Body of pancreas (tissue), 4 donors: ENCODE measurements at places on chromosomes 5 and 9. TPM values are rescaled to one million over a fixed set of nuclear protein-coding genes. Genes with fewer than 3 reads are reported as not detected.

DNA sequence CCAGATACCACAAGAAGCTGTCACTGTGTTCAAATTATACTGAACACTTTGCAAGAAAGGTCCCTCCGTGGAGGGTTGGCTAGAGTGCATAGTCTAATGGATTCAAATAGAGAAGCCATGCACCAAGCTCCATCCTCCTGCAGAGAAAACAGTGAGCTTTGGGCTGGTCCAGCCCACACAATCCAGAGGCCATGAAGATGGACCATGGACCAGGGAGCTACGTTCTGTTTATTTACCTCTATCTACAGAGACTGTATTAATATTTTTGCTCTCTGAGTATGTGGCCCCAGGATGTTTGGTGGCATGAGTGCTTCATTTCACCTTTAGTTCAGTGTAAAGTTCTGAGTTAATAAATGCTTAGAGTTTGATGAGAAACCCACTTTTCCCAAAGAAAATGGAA, 114.8 kb upstream of the PJA2 start:
- H3K27me3 ChIP-seq, result no peaks in the 10 kb centered on the region
- no peak overlapping the region for H3K27ac ChIP-seq
- no peak overlapping the region for H3K4me3 ChIP-seq
- no peaks in the 10 kb centered on the region for H3K36me3 ChIP-seq
- no peak for DNase-seq
- no peaks in the 10 kb centered on the region for H3K4me1 ChIP-seq

The OR1J2 gene
- not detected for total RNA-seq

The UGCG gene
- total RNA-seq, result 26.2 TPM

The LCN9 gene
- not detected for total RNA-seq

The FOXD1 gene
- total RNA-seq, result not detected

GRCh38 chr9:97526895-97527575, 25.6 kb downstream of the TMOD1 start:
- H3K27me3 ChIP-seq, result no peaks in the 10 kb centered on the region
- H3K36me3 ChIP-seq, result no peaks in the 10 kb centered on the region
- no peaks in the 10 kb centered on the region for H3K4me1 ChIP-seq
- H3K27ac ChIP-seq, result no peak overlapping the region
- DNase-seq, result no peak

- H3K27ac ChIP-seq, result no peak overlapping the region
- H3K4me3 ChIP-seq, result no peak overlapping the region
- H3K4me1 ChIP-seq, result no peaks in the 10 kb centered on the region
- no peaks in the 10 kb centered on the region for H3K27me3 ChIP-seq
- DNase-seq, result no peak
- no peaks in the 10 kb centered on the region for H3K36me3 ChIP-seq
Measured at GRCh38 chr5:109532773-109533364, 123.1 kb upstream of the PJA2 start.

DNA sequence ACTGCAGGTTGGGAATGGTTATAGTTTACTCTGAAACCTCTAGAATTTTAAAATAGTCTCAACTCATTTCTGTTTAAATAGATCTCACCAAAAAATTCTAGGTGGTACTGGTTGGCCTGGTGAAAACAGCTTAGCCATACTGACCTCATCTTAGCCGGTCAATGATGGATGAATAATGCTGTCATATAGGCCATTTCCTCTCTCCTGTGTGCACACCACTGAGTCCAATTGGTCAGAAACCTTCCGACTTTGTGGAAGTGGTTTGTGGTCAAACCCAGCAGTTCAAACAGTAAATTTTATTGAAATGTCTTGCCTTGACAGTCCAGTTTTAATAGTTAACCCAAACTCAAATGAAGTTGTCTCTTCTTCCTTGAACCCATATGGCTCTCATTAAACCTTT, 98.6 kb downstream of the GIN1 start:
- H3K27me3 ChIP-seq, result no peaks in the 10 kb centered on the region
- no peak for DNase-seq
- H3K4me3 ChIP-seq, result no peak overlapping the region
- H3K36me3 ChIP-seq, result no peaks in the 10 kb centered on the region
- no peak overlapping the region for H3K27ac ChIP-seq

GRCh38 chr9:69519470-69520240, 152.5 kb downstream of the APBA1 start:
- DNase-seq, result no peak
- H3K4me1 ChIP-seq, result no peaks in the 10 kb centered on the region
- H3K27ac ChIP-seq, result no peak overlapping the region

The SLC23A1 gene
- total RNA-seq, result 0.66 TPM

DNA sequence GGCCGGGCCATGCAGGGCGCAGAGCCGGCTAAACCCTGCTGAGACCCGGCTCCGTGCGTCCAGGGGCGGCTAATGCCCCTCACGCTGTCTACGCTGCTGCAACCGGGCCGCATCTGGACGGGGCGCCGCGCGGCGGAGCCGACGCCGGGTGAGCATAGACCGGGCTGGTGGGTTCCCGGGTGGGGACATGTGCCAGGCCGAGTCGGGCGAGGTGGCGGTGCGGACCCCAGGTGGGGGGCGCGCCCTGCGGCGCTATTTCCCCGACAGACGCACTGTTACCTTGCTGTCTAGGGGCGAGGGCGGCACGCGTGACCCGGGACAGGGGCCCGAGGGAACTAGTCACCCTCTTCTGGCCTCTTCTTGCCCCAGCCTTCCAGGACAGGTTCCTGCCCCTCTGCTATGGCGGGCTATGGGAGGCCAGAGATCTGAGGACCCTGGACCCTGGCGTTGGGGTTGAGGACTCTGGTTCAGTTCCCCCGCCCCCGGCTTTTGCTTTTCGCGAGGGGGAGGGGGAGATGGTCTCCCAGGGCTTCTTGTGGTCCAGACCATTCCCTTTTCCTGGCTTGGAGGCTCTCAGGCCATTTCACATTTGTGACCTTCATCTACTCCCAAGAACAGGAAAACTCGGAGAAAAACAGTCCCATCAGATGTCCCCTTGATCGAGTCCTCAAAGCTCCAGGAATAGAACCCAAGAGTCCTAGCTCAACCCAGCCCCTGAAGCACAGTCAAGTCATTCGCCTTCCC, 536 bp downstream of the SLC27A4 start:
- H3K27ac ChIP-seq, result peak overlapping the region; percentile 76
- no peak for DNase-seq
- H3K4me3 ChIP-seq, result peak overlapping the region; percentile 72
- H3K27me3 ChIP-seq, result no peaks in the 10 kb centered on the region
- no peaks in the 10 kb centered on the region for H3K36me3 ChIP-seq

The KCNIP1 gene
- 0.99 TPM for total RNA-seq

GRCh38 chr5:71623221-71623794, 36.2 kb downstream of the MCCC2 start:
- H3K36me3 ChIP-seq, result no peaks in the 10 kb centered on the region
- H3K4me3 ChIP-seq, result no peak overlapping the region
- no peak overlapping the region for H3K27ac ChIP-seq
- H3K27me3 ChIP-seq, result no peaks in the 10 kb centered on the region

The NDFIP1 gene
- total RNA-seq, result 39.7 TPM

The FYB1 gene
- 2.9 TPM for total RNA-seq

The RAB3C gene
- 45.2 TPM for total RNA-seq

The C1QTNF2 gene
- not detected for total RNA-seq

DNA sequence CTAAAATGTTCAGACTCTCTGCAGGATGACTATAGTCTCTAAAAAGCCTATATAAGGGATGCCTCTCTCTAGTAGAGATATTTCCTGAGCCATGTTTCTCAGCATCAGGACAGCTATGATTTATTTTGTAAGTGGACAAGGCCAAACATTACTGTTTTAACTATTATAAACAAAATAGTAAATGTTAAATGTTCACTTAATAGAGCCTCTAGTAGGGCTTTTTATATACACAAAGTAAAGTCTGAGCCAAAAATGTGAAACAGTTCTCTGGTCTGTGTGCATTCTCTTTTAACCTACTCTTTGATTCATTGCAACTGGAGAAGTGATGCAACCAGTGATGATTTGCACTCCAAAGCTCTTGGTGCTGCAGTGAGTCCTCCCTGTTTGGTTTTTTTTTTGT, 220.5 kb downstream of the GDNF start:
- no peak overlapping the region for H3K4me3 ChIP-seq
- no peak for DNase-seq
- H3K36me3 ChIP-seq, result no peaks in the 10 kb centered on the region
- no peak overlapping the region for H3K27ac ChIP-seq
- no peaks in the 10 kb centered on the region for H3K27me3 ChIP-seq
- H3K4me1 ChIP-seq, result no peaks in the 10 kb centered on the region
